Gastrocnemius medialis (tissue), 4 donors: ENCODE measurements at places on chromosomes 1 and 21. TPM values are rescaled to one million over a fixed set of nuclear protein-coding genes. Genes with fewer than 3 reads are reported as not detected.

The DCST2 gene
- total RNA-seq, result not detected

The CRYAA gene
- not detected for total RNA-seq

The ARHGEF16 gene
- 0.55 TPM for total RNA-seq

The SNAP47 gene
- 42.7 TPM for total RNA-seq

The C1orf146 gene
- not detected for total RNA-seq

The KHDC4 gene
- 28.2 TPM for total RNA-seq

The GBP5 gene
- total RNA-seq, result 0.25 TPM

The ZBTB7B gene
- total RNA-seq, result 76.8 TPM

The S100A4 gene
- 102 TPM for total RNA-seq

The ITLN2 gene
- not detected for total RNA-seq

The CYP4Z1 gene
- 0.61 TPM for total RNA-seq

The PIAS3 gene
- total RNA-seq, result 33.3 TPM

The ACTN2 gene
- total RNA-seq, result 1,388 TPM

The KIF21B gene
- total RNA-seq, result 0.25 TPM

The S100A14 gene
- 1.8 TPM for total RNA-seq

The CD48 gene
- total RNA-seq, result not detected

The KIRREL1 gene
- total RNA-seq, result 6.6 TPM

The GPR157 gene
- total RNA-seq, result 12.9 TPM

The TDRD10 gene
- total RNA-seq, result 0.61 TPM

The AGTRAP gene
- 82.2 TPM for total RNA-seq

The OR2M3 gene
- total RNA-seq, result not detected

The ALDH4A1 gene
- total RNA-seq, result 22.8 TPM

The NFASC gene
- 1.9 TPM for total RNA-seq

The GUCA2B gene
- 1.0 TPM for total RNA-seq

The CA6 gene
- total RNA-seq, result not detected

The HSF2BP gene
- total RNA-seq, result 0.63 TPM

The ZMPSTE24 gene
- total RNA-seq, result 31.9 TPM

The AGT gene
- 36.7 TPM for total RNA-seq

The CHI3L2 gene
- total RNA-seq, result 2.3 TPM

The GABRD gene
- not detected for total RNA-seq

The RER1 gene
- 56.9 TPM for total RNA-seq

The TGFB2 gene
- 0.80 TPM for total RNA-seq

The SPRR1A gene
- total RNA-seq, result not detected

The RSBN1 gene
- 23.4 TPM for total RNA-seq

The HMCN1 gene
- 7.5 TPM for total RNA-seq

The TFAP2E gene
- total RNA-seq, result not detected

The SPRR2F gene
- total RNA-seq, result not detected

The IARS2 gene
- total RNA-seq, result 72.1 TPM

The USH2A gene
- total RNA-seq, result 0.02 TPM

The SYTL1 gene
- not detected for total RNA-seq
